ENCODE measurements at places on chromosomes 3 and 15. TPM values are rescaled to one million over a fixed set of nuclear protein-coding genes. Genes with fewer than 3 reads are reported as not detected.

Gene CFAP91
- total RNA-seq: 0.13 TPM

Gene FSIP1
- 0.36 TPM for total RNA-seq

Gene VEPH1
- 0.22 TPM for total RNA-seq

Gene PTH1R
- not detected for total RNA-seq

Gene GNAT1
- total RNA-seq: not detected

Gene HTR3E
- not detected for total RNA-seq

Gene REC114
- total RNA-seq: not detected

Gene KLHL40
- total RNA-seq: not detected

Gene GOLGA6B
- 0.70 TPM for total RNA-seq

Gene SELENOS
- 34.7 TPM for total RNA-seq

Gene ABHD14A
- 14.7 TPM for total RNA-seq

Gene TRPM7
- 45.2 TPM for total RNA-seq

Gene INO80
- 30.1 TPM for total RNA-seq

Gene RASL12
- total RNA-seq: not detected

Gene TTC21A
- 4.8 TPM for total RNA-seq

Gene LRRC2
- 0.35 TPM for total RNA-seq

Gene ZBED2
- total RNA-seq: 0.27 TPM

Gene CLCN2
- 3.8 TPM for total RNA-seq

Gene ZNF502
- 6.1 TPM for total RNA-seq

Gene FEZF2
- not detected for total RNA-seq

Gene CPLX3
- not detected for total RNA-seq

Gene SYNPR
- not detected for total RNA-seq

Gene C3orf70
- not detected for total RNA-seq
